ENCODE measurements at places on chromosomes 2 and 18.

GRCh38 chr18:48940854-48941611 lies 9.7 kb downstream of the SMAD7 start:
- DNase-seq: no peak

DNA sequence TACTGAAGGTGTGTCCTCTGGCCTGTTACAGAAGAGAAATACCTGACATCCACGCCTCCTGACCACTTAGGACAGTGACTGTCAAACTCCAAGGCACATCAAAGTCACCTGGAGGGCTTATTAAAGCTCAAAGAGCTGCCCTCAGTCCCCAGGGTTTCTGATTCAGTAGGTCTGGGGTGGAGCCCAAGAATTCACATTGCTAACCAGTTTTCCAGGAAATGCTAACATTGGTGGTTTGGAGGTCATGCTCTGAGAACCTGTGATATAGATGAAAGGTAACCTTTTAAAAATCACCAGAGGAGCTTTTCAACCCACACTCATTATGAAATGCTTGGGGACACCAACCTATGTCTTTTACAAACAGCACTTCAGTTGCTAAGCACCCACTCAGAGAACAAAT lies 172.3 kb downstream of the ALK start:
- DNase-seq: no peak

DNA sequence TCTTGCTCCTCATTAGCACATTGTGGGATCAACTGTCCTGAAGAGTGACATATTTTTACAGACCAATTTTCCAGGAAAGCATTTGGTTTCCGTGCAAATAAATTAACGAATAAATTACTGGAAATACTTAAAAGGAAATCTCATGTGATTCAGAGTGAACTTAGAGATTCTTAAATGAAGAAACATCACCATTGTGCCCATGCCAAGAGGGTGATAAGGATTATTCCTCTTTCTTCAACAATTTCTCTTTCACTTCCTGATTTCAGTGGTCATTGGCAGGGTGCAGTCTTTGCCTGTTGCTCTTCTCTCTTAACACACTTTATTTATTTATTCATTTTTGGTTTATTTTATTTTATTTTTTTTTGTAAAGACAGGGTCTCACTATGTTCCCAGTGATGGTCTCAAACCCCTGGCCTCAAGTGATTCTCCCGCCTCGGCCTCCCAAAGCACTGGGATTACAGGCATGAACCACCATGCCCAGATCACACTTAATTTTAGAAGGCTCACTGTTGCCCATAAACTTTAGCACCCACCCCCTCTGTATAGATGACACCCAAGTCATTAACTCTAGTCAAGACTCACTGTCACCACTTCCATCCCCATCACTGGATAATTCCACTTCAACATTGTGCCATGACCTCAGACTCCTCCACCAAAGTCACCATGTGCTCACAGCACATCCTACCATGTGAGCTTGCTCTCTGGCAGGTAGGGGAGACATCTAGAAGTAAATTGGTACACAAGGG lies 92.6 kb upstream of the CERS6 start:
- DNase-seq: no peak

DNA sequence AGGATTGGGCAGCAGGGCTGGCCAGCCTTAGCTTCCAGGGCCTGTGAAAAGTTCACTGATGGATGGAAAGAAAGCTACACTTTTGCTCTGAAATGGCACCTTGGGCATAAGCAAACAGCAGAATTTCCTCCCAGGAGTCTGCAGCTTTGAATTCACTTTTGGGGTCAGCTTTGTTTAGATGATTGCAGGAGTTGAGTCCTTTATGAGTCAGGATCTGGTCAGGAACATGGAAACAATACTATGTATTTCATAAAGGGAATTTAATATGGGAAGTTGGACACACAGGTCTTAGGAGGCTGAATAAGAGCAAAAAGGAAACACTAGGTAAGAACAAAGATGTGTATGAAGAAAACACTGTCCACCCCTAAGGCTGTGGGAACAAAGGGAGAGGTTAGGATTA lies 345.3 kb downstream of the TSN start:
- no peak for DNase-seq

GRCh38 chr2:189534854-189535832 lies 45.4 kb downstream of the SLC40A1 start:
- peak; percentile 48 for DNase-seq

- DNase-seq: peak; percentile 66
Measured at GRCh38 chr2:30252723-30253701, 21.7 kb downstream of the LBH start.

- no peak for DNase-seq
Measured at GRCh38 chr2:64268330-64269048, 124.3 kb upstream of the PELI1 start.

DNA sequence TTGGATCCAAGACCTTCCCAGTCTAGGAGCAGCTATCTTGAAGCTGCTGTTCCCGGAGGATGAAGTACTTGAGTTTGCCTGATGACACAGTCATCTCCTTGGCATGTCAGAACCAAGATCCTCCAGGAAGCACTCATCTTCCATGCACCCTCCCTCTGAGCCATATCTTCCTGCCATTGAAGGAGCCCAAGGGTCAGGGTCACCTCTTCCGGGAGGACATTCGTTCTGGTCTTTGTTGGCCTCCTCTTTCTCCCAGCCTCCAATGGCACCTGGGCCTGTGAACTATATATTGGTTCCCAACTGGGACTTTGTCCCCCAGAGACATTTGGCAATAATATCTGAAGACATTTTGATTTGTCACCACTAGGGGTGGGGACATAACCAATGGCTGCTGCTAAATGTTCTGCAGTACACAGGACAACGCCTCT lies 4.2 kb upstream of the MYO7B start:
- no peak for DNase-seq

DNA sequence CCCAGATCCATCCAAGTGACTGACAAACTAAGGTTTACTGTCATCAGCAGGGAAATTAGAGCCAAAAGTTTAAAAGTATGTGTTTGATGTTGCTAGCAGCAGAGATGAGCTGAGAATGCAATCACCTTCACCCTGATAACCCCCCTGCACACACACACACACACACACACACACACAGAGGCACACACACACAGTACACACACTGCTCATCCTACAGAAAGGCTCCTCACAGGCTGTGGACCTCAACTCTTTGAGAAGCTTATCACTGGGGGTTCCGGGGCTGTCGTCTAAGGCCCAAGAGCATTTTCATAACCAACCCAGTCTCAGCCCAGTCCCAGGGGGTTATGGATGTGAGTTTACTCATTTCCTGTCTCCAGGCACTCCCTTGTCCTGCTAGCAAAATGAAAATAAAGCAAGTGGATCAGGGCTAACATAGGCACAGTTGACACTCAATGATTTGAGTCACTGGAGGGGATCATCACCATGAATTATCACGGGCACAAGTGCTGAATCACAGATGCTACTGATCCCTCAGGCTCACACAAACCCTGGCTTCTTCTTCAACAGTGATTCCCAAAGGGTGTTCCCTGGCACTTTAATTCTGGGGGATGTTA lies 76.6 kb downstream of the ALK start:
- no peak for DNase-seq

DNA sequence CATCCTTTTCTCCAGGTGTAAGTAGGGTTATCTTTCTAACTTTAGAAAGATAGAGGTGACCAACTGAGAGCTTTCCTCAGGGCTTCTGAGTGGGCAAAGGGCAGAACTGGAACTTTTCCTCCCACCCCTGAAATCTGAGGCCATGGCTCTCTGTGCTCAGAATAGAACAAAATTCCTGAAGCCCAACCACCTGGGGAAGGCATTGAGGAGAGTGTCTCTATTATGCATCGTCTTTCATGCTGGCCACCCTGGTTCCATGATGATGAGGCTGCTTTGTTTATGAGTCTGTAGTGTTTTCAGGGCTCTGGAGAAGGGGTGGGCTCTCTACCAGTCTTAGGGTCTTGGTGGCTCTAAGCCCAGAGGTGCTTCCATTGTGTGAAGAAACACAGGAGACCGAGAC lies 30.7 kb upstream of the IL1R1 start:
- DNase-seq: no peak

GRCh38 chr2:177547122-177547521 lies 154.5 kb downstream of the AGPS start:
- no peak for DNase-seq

DNA sequence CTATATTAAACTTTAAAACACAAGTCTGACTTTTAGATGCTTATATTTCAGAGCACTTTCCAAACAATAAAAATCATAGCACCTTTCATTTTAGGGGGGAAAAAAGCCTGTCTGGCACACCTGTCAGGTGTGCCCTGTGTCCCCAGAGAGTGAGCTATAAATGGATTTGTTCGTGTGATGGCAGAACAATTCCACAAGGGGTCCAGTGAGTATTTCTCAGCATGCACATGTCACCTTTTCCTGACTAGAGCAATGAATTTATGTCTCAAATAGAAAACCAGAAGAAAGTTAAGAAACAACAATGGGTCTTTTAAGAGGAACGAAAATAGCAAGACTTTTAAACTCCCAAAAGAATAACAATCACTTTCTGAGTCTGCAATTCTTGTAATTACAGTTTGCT lies 55.9 kb downstream of the ACVR1C start:
- DNase-seq: no peak
